ENCODE measurements at places on chromosomes 3 and 15. TPM values are rescaled to one million over a fixed set of nuclear protein-coding genes. Genes with fewer than 3 reads are reported as not detected.

The NEK10 gene
- total RNA-seq = 1.0 TPM

The SPESP1 gene
- 4.2 TPM for total RNA-seq

The BDH1 gene
- 13.7 TPM for total RNA-seq

The ITGB5 gene
- total RNA-seq = 141 TPM

The TMC3 gene
- not detected for total RNA-seq

The AHSG gene
- total RNA-seq = not detected

The AGBL1 gene
- not detected for total RNA-seq

The DAZL gene
- total RNA-seq = not detected

The ARL13B gene
- 10.4 TPM for total RNA-seq

The CADM2 gene
- 0.26 TPM for total RNA-seq

The IMPG2 gene
- total RNA-seq = 0.13 TPM

The PLSCR5 gene
- total RNA-seq = not detected

The MORC1 gene
- not detected for total RNA-seq

The ACTC1 gene
- total RNA-seq = not detected

The SLC2A2 gene
- total RNA-seq = not detected

The ROPN1 gene
- total RNA-seq = not detected

The NDUFB5 gene
- 142 TPM for total RNA-seq

The PLA2G4D gene
- total RNA-seq = under 0.01 TPM

The NR1I2 gene
- not detected for total RNA-seq

The KCNMB2 gene
- not detected for total RNA-seq

The RTP4 gene
- total RNA-seq = 0.13 TPM

The LMOD3 gene
- total RNA-seq = not detected

The GHRL gene
- total RNA-seq = 0.13 TPM

The RSL24D1 gene
- 174 TPM for total RNA-seq

The TTC14 gene
- total RNA-seq = 22.9 TPM
